ENCODE measurements at places on chromosomes 3 and 15.

DNA sequence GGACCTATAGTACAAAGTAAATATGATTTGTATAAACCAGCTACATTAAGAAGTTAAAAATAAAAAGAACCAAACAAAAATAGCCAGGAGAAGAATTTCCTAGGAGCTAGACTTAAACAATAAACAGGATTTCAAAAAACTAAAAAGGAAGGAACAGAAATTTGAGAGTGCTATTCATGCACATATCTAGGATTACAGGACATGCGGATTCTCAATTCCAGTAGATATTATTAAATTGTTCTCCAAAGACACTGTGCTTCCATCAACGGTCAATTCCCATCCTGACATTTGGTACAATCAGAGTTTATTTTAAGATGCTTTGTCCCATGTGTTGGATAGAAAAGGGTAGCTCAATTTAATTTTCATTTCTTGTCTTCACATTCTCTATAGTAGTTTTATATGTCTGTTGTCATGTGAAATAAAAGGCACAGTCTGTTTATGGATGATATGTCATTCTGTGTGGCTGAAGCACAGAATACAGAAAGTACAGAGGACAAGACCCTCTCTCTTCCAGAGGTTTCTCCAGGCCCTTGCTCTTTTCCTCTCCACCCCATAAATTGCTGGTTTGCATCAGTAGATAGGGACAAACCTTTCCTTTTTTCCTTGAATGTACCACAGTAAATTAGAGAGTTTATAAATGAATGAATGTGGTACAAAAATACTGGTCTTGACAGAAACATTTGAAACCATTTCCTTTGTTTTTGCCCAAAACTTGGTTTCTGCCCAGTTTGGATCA, 3.5 kb downstream of the PLOD2 start:
- DNase-seq: no peak

- DNase-seq: no peak
Observed at GRCh38 chr15:63764124-63764803, 69.5 kb downstream of the HERC1 start.

DNA sequence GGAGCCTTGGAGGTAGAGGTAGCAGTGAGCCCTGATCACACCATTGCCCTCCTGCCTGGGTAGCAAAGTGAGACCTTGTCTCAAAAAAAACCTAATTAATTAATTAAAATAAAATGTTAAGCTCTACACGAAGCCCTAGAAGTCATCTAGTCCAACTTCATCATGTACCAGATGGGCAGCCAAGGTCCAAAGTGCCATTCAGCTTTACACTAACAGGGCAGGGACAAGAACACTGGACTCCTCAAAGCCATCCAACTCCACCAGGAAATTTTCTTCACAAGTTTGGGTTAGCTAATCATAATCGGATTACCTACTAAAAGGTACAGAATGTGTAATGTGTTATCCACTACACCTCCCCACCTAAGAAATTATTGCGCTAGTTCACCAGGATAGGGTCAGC, 48.8 kb downstream of the WWTR1 start:
- no peak for DNase-seq

GRCh38 chr3:58899159-58899952, 150.5 kb downstream of the CFAP20DC start:
- DNase-seq: peak; percentile 33

- DNase-seq: peak; percentile 97
Observed at GRCh38 chr3:12663936-12664908, at the start of gene RAF1. Gene RAF1, minus strand, starts transcription at chr3:12664117. Its CDS starts 45,396 bp downstream, at chr3:12618721.

Measured in CD4-positive, alpha-beta memory T cell (primary cell).